Heart left ventricle (tissue), 16 donors: ENCODE measurements at places on chromosomes 1 and 21. TPM values are rescaled to one million over a fixed set of nuclear protein-coding genes. Genes with fewer than 3 reads are reported as not detected.

DNA sequence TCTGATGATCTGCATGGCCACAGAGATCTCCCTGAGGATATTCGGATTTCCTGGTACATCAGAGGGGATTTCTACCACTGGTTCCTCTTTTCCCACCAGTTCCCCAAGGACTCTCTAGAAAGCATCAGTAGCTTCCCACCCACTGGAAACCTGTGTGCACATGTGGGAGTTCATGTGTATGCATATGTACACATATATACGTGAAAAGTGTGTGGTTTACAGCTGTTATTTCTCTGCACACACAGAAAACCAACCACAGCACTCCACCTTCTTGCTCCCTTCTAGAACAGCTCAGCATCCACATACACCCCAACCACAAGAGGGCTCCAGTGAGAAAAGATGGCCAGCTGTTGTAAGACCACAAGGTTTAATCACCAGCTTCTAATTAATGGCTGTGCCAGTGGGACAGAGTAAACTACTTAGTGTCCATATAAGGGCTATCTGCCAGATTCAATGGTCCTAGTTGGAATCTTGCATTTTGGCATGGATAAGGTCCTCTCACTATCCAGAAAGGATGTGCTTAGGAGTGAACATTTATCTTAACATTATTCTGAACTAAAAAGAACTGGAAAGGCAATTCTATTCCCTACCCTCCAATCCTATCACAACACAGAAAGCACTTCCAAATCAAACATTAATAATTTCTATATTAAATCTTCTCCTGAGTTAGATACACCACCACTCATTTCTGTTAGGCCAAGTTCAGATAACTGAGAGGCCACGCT, 24.1 kb downstream of the GPR3 start:
- H3K36me3 ChIP-seq, result peaks cover 20% of the 10 kb centered on the region
- no peak overlapping the region for H3K4me3 ChIP-seq
- no peaks in the 10 kb centered on the region for H3K27me3 ChIP-seq
- DNase-seq, result peak; percentile 47
- H3K4me1 ChIP-seq, result peaks cover 23% of the 10 kb centered on the region
- no peak overlapping the region for H3K27ac ChIP-seq

DNA sequence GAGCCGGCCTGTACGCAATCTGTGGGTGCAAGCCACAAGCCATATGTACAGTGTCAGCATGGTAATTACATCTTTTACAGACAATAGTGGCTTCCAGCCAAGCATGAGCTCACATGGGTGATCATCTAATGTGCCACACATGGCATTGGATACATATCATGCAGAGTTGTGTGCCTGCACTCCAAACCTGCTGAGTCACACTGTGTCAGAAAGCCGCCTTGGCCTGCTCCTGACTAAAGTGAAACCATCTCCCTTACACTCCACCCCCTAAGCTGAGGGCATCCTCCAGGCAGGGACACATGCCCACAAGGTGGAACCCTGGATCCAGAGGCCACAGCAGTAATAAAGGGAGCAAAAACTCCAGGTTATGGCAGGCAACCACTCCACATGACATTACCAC, 72.5 kb downstream of the KCNT2 start:
- H3K27ac ChIP-seq, result no peak overlapping the region
- H3K36me3 ChIP-seq, result no peaks in the 10 kb centered on the region
- DNase-seq, result no peak
- H3K4me3 ChIP-seq, result no peak overlapping the region

GRCh38 chr1:47853059-47853458, 144.1 kb downstream of the TRABD2B start:
- no peak for DNase-seq
- no peaks in the 10 kb centered on the region for H3K36me3 ChIP-seq
- H3K4me1 ChIP-seq, result no peaks in the 10 kb centered on the region
- H3K27ac ChIP-seq, result no peak overlapping the region
- no peak overlapping the region for H3K4me3 ChIP-seq

- H3K27me3 ChIP-seq, result peaks cover 59% of the 10 kb centered on the region
- H3K4me3 ChIP-seq, result no peak overlapping the region
Measured at GRCh38 chr1:21665711-21666575, 3.2 kb downstream of the RAP1GAP start.

DNA sequence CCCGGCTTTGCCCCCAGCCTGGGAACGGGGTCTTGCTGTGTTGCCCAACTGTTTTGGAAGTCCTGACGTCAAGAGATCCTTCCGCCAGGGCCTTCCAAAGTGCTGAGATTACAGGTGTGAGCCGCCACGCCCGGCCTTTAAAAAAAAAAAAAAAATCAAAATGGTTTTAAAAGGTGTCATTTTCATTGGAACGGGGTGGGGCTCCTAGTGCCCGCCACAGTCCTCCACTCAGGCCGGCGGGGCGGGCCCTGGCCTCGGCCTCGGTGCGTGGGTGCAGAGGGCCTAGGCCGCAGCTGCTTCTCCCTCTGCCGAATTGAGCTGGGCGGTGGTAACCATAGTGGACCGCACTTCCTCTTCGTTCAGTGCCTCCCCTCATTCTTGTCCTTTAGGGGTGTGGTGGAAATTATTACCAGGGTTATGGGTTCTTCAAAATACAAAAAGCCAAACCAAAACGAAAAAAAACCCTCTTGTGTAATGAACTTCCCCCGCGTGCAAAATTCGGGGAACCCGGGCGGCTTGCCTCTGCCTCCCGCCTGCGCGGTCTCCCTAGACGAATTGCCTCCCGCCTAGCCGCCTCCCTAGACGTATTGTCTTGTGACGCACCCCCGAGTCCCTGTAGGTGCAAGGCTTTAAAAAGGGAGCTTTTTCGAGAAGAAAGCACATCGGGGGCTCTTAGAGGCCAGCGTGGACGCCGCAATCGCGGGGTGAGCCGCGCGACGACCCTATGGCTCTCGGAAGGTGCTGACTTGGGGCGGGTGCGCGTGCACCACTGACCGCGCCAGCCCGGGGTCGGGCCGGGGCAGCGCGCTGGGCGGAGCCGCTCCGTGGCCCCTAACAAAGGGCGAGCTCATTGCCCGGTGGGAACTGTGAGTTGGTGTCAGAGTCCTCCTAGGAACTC, 10.5 kb upstream of the SPEN start:
- H3K4me3 ChIP-seq, result peak overlapping the region; percentile 73
- H3K36me3 ChIP-seq, result no peaks in the 10 kb centered on the region
- DNase-seq, result peak; percentile 76

DNA sequence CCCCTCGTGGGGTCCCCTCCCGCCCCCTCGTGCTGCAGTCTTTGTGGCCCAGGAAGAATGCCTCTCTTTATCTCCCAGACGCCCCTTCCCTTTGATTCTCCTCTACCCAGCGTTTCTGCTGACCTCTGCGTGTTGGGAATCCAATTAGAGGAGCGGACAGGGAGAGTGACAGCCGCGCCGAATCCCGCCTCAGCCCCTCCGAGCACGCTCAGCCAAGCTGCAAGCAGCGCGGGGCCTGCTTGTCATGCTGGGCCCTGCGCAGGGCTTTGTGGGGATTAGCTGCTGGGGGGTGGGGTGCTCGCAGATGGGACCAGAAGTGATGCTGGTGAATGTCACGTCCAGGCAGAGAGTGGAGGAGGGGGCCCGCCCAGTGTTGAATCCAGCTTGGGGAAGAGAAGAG, 91.1 kb downstream of the EPHB2 start:
- H3K4me3 ChIP-seq, result no peak overlapping the region
- no peaks in the 10 kb centered on the region for H3K36me3 ChIP-seq
- H3K27me3 ChIP-seq, result peaks cover 3% of the 10 kb centered on the region
- no peaks in the 10 kb centered on the region for H3K4me1 ChIP-seq

The AHCTF1 gene
- 18.9 TPM for total RNA-seq

DNA sequence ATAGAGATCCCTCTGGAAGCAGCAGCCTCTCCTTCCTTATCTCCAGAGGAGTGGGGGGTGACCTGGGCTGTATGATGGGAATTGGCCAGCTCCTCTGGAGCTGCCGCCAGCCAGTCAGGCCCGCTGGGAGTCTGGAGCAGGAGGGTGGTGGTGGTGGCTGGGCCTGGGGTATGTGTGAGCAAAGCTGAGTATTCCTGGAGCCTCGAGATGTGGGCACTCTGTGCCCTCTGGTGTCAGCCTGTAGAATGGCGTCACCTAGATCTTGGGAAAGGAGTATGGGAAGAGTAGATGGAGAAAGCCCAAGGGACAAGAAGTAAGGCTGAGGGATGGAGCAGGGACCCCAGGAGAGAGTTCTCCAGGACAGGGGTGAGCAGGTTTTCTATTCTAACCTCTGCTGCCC, 16.0 kb downstream of the VANGL2 start:
- H3K4me3 ChIP-seq, result no peak overlapping the region
- H3K27me3 ChIP-seq, result no peaks in the 10 kb centered on the region
- DNase-seq, result no peak

DNA sequence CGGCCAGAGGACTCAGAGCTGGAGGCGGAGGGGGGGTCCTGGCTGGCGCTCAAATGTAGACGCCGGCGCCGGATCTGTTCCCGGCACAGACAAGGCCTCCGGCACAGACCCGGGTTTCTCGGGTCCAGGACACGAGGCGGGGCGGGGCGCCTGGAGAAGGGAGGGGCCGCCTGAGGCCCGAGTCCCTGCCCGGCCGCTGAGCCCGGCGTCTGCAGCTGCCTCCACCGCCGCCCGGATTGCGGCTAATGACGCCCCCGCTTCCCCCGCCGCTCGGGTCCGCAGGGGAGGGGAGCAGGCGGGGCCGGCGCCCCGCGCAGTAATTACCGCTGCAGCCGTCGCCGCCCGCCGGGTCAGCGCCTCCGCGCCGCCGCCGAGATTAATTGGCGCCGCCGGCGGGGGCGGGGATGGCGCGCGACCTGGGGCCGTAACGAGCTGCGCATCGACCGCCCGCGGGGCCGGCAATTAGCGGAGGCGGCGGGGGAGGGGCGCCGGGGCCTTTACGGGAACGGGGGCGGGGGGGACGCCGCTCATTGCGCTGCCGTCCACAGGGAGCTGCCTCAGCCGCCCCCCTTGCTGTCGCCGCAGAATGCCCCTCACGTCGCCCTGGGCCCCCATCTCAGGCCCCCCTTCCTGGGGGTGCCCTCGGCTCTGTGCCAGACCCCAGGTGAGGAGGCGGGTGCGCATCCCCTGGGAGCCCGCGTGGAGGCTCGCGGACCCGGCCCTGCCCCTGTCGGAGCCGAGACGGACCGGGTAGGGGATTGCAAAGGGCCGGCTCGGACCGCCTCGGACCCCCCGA, 17.3 kb downstream of the NOC2L start:
- H3K27me3 ChIP-seq, result peaks cover 48% of the 10 kb centered on the region
- peak; percentile 88 for DNase-seq
- H3K4me1 ChIP-seq, result peaks cover 20% of the 10 kb centered on the region
- H3K27ac ChIP-seq, result peak overlapping the region; percentile 69
- peak overlapping the region; percentile 48 for H3K4me3 ChIP-seq

- H3K27ac ChIP-seq, result no peak overlapping the region
- no peaks in the 10 kb centered on the region for H3K36me3 ChIP-seq
- H3K4me3 ChIP-seq, result no peak overlapping the region
- H3K4me1 ChIP-seq, result peaks cover 13% of the 10 kb centered on the region
- no peaks in the 10 kb centered on the region for H3K27me3 ChIP-seq
Measured at GRCh38 chr1:94339206-94339927, 78.8 kb upstream of the ABCD3 start.

GRCh38 chr1:54931275-54931840, 44.4 kb upstream of the DHCR24 start:
- no peaks in the 10 kb centered on the region for H3K27me3 ChIP-seq
- no peaks in the 10 kb centered on the region for H3K36me3 ChIP-seq
- H3K27ac ChIP-seq, result no peak overlapping the region
- H3K4me1 ChIP-seq, result peaks cover 12% of the 10 kb centered on the region
- no peak overlapping the region for H3K4me3 ChIP-seq

The CLIC6 gene
- total RNA-seq, result 7.7 TPM

- H3K4me1 ChIP-seq, result no peaks in the 10 kb centered on the region
- no peak overlapping the region for H3K4me3 ChIP-seq
- no peaks in the 10 kb centered on the region for H3K36me3 ChIP-seq
- H3K27ac ChIP-seq, result no peak overlapping the region
Measured at GRCh38 chr1:88145752-88146151, 538.3 kb upstream of the PKN2 start.

DNA sequence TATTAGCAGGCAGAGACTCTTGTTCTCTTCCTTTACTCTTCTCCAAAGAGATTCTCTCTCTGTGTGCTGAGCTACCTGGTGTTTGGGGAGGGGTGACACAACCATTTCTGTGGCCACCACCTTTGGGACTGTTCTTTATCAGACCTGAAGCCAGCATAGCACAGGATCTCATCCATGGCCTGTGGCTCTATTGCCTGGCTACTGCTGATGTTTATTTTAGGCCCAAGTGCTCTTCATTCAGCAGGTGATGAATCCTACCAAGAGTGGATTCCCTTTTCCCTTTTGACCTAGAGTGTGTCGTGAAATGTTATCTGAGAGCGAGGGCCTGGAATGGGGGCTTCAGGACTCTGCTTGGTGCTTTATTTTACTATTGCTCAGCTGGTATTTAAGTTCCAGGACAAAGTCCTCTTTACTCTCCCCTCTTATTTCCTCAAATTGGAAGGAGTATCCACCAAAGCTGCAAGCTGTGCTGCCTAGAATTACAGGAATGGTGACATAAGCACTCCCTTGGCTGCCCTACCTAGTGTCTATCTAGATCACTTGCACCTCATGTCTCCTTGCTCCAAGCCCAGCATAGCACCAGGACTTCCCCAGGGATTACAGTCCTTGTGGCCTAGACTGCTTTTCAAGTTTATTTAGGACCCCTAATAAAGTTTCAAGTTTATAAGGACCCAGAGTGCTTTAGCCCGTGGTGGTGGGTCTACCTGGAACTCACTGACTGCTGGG, 94.7 kb upstream of the GPR52 start:
- no peak overlapping the region for H3K4me3 ChIP-seq
- no peaks in the 10 kb centered on the region for H3K4me1 ChIP-seq
- H3K27me3 ChIP-seq, result no peaks in the 10 kb centered on the region
- no peaks in the 10 kb centered on the region for H3K36me3 ChIP-seq
- DNase-seq, result no peak

DNA sequence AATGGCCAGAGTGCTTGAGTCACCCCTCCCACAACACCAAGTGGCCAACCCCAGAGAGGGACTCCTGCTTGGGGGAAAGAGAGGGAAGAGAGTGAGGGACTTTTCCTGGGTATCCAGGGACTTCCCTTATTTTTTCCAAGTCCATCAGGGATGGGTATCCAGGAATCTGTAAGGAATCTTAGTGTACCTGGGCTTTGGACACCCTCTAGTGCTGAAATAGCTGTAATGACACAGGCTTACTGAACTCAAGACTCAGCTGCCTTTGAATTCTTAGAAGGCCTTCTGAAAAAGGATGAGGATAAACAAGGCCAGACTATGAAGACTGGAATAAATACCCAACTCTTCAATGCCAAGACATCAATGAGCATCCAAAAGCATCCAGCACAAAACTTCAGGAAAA, 12.0 kb downstream of the TSHB start:
- H3K4me3 ChIP-seq, result no peak overlapping the region
- H3K27ac ChIP-seq, result no peak overlapping the region
- H3K36me3 ChIP-seq, result no peaks in the 10 kb centered on the region
- DNase-seq, result no peak
- no peaks in the 10 kb centered on the region for H3K27me3 ChIP-seq

DNA sequence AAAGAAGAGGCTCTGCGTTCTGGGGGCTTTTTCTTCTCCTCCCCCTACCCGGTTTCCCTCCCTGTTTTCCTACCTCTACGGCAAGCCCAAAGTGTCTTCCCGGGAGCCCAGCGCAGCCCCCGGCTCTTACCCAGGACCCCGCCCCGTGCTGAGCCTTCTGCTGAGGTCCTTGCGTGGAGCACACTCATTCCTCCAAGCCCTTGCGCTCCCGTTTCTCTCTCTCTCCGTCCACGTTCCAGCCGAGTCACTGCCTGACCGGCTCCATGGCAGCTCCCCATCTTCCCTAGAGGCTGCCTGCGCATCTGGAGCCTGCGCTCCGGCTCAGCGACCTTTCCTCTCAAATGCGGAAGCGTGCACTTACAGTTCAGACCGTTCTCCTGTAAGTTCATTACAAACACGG, 24.9 kb upstream of the PDXK start:
- H3K27ac ChIP-seq, result no peak overlapping the region
- H3K4me1 ChIP-seq, result no peaks in the 10 kb centered on the region
- H3K4me3 ChIP-seq, result no peak overlapping the region
